ENCODE measurements at places on chromosomes 12 and 14.

DNA sequence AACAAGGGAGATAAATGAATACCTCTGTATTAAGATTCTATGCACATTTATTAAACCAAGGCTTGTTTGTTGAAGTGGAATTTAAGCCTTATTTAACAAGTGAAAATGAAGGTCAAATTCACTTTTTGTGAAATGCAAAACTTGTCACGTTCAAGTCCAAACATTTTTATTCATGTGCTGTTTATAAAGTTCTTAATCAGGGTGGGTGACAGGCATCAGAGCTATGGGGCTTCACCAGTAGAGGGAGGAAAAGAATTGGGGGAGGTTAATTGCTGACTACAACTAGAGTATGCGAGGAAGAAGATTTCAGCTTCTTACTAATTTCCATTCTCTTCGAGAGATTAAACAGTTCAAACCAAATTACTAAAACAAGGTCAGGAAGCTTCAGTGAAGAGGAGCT lies 9.7 kb downstream of the MOK start:
- DNase-seq = no peak

DNA sequence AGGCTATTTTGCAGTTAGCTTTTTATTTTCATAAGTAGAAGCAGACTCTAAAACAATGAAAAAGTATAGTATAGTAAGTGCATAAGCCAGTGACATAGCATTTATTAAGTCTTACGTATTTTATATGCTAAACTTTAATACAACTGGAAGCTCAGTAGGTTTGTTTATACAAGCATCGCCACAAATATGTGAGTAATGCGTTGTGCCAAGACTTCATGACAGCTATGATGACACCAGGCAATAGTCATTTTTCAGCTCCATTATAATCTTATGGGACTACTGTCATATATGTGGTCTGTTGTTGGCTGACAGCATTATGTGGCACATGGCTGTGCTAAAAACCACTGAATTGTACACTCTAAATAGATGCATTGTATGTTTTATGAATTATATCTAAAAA lies 40.3 kb downstream of the SLC38A2 start:
- no peak for DNase-seq

- DNase-seq = no peak
Observed at GRCh38 chr12:51846271-51846691, 2.2 kb downstream of the FIGNL2 start.

DNA sequence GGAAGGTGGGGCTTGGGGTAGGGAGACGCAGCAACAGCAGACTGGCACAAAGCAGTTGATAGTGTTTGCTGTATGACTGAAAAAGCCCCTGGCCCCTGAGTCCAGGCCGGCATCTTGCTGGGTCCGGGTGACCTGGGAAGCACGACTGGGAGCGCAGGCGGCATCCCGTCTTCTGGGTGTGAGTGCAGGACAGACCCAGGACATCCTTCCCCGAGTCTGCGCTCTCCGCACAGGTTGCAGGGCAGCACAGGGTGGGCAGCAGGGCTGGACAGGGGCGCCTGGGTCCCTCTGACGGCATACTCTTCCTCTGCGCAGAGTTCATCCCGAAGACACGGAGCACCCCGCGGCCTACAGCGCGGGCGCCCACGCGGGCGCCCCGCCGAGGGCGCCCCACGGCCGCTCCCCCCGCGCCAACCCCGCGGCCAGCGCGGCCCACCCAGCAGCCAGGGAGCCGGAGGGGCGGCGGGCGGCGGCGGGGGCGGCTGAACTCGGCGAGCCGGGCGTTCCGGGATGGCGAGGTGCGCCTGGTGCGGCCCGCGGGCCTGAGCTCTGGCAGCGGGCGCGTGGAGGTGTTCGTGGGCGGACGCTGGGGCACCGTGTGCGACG lies 9.2 kb upstream of the CYP46A1 start:
- DNase-seq = no peak

DNA sequence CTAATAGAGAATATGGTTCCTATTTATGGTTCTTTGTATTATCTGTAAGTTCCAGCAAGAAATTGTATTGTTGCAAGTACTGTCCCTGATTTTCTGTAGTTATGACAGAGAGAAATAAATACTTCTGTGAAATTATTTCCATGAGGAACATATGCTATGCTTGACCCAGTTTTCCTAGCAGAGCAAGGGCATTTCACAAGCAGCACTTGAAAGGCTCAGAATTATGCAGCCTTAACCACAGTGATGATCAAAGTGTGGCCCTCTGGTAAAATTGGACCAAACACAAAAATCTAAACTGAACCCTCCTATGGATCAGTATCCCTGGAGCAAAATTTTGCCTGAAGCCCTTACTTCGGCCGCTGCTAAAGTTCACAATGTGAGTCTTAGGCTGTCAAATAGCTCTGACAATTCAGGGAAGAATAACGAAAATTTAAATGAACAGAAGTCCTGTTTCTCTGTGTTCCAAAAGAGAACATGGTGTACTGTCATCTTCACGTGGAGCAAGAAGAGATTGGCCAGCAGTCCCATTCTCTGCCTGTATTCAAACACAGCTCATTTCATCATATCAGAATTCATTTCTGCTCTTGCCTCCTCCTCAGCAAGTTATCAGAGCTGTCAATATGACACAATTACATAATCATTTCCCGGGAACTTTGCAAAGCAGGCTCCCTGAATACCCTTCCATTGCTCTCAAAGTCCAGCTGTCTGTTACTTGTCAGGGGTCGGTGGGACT lies 471.9 kb downstream of the RPS29 start:
- DNase-seq = no peak

DNA sequence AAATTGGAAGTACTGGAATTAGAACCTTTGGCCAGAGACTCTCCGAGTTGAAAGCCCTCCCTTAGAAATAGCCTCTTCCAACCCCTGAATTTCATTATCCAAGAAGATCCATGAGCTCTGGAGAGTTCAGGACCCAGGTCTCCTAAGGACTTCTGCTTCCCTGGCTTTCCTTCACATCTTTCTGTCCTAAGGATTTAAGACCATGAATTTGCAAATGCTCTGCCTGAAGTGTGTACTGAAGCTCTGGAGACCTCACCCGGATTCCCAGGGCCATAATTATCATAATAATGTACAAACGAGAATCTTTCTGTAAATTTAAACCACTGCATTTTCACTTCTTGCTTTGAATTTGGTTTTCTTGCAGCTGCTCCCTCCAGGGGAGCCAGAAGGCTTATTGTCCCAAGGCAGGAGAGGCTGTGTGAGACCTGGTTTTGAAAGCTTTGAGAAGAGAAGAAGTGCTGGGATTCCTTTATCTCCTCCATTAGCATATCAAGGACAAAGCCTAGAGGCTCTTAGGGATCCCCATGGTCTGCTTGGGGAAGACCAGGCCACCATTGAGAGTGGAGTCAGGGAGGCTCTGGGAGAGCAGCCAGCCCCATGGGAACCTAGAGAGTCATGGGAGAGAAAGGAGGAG lies 41.1 kb downstream of the GLRX5 start:
- no peak for DNase-seq

DNA sequence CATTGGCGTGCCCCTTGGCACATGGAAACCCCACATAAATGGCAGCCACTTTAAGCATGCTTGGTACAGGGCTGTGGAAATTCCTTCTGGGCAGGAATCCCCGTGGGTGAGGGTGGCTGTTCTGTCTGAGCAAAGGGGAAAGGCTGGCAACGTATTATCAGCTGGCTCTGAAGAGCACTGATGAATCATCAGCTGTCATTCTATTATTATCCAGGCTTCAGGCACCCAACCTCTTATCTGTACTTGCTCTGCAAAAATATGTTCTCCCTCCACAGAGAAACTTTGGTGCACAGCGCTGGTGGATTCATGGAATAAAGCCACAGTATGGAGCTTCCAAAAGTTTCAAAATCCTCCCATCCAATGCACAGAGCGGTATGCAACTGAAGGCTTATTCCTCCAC lies 167.1 kb downstream of the TBX5 start:
- DNase-seq = no peak

GRCh38 chr14:38238332-38238731 lies 17.6 kb downstream of the CLEC14A start:
- no peak for DNase-seq

DNA sequence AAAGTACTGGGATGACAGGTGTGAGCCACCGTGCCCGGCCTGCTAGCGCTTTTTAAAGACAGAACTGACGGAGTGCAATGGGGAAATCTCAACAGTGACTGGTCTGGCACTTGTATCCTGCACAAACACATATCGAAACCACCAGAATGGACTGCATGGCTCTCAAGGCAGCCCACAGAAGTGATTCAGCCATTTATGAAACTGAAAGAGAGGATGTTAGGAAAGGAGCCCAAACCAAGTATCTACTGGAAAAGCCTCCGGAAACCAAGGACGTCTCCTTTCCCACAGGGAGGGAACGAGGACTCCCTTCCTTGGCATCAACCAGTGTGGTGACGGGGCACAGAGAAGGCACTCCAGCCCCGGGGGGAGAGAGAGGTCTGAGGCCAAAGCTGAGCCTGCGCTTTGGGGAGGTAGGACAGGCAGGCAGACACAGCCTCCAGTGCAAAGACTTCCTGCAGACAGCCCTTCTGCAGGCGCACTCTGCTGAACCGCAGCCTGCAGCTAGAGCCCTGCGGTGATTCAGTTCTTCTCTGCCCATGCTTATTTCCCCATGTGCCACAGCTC lies 16.5 kb downstream of the SLC15A4 start:
- no peak for DNase-seq

DNA sequence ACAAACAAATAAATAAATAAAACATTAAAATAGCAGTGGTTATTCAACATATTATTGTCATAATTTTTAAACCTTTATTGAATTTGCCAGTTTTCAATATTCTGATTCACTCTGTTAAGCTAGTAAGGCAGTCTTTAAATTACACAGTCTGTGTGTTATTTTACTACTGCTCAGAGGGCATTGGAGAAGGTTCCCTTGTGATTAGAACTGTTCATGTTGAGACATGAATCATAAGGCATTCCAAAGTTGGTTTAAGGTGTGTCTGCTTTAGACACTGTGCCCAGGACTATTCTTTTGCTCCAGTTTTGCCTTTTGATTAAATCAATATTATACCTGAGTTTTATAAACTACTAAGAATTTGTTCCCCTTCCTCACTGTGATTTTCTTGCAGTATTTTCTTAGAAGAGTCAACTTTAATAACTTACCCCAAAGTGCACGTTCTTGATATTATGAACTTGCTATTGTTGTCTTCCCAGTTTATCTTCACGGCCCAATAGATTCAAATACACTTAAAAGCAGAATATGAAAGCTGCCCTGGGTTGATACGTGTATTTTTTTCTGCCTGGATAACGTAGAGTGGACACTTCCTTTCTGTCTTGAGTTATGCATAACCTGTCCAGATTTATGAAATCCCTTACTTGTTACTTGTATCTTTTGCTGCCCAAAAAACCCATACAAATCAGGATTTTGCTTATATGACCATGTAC lies 105.3 kb upstream of the BCAT1 start:
- DNase-seq = peak; percentile 8

DNA sequence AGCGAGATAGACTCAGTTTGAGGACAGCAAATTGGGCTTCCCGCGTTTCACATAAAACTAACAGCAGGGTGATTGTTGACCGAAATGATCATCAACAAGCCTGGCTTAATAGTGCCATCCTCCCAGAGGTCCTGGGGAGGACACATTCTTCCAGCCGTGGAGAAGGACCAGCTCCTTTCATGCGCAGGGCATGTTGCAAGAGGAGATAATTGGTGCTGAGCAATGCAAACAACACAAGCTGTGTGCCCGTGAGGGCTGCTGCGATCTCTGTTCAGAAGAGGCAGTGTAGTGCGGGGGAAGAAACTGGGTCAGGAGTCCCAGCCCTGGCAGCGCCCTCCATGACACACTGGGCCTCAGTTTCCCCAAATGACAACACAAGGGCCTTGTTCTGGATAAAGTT lies 54.3 kb downstream of the CCDC85C start:
- no peak for DNase-seq

GRCh38 chr12:4663971-4664505 lies 15.1 kb downstream of the NDUFA9 start:
- DNase-seq = no peak

GRCh38 chr12:98750511-98750910 lies 105.4 kb downstream of the APAF1 start:
- no peak for DNase-seq

DNA sequence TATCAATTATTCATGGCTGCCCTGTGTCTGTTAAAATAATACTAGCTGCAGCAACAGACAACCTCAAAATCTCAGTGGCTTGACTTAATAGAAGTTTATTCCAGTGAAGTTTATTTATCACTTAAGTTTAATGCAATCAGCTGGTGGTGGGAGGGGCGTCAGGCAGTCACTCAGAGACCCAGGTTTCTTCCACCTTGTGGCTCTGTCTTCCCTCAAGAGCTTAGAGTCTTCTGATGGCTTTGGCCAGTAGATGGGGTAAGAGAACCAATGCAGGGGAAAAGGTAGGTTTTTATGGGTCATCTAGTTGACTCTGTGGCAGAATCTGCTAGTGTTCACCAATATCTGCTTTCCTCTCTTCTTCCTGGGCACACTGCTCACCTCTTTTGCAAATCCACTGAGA lies 668.9 kb downstream of the AACS start:
- DNase-seq = no peak

DNA sequence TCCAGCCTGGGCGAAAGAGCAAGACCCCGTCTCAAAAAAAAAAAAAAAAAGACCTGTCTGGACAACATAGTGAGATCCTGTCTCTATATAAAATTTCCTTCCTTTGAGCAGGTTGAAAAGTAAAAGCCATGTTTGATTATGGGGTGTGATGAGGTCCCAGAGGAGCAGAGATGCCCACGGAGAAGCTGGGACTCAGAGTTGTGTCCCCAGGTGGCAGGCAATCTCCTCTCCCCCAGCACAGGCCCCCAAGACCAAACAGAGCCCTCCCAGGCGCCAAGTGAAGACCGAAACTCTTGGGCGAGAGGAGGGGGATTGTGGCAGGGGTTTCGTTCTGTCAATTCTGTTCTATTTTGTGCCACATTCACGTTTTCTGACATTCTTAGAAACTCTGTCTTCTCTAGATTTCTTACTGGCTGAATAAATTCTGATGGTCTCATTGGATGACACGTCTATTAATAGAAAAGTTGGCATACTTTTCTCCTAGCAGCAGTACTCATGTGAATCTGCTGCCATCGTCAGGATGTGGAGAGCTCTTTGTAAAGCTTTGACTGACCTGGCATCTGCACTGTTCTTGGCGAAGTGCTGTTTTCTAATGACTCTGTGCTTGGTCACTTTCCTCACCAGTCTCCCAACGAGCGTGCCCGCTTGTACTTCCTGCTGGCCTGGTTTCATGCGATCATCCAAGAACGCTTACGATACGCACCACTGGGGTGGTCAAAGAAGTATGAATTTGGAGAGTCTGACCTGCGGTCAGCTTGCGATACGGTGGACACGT lies 43.4 kb downstream of the HSP90AA1 start:
- DNase-seq = no peak

DNA sequence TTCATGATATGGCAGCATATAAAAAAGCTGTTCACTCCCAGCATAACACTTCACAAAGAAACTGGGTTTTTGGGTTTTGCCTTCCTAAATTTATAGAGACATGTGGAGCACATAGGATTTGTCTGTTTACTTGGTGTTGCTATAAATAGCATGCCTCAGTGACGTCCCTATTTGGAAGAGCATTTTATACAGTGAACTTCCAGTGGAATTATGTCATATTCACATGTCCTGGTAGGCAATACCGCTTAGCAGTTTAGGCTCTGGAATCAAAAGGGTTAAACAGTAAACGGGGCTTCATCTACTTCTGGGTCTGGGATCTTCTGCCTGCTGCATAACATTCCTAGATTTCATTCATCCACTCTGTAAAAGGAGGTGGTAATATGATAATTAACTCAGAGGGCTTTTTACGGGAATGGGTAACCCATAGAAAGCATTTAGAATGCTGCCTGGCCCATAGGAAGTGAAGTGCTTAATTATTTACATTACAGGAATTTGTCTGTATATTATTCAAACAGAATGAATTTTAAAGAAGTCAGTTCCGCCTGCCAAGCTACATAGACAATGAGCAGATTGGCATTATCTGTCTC lies 396.1 kb downstream of the TMTC2 start:
- DNase-seq = no peak

Measured in hematopoietic multipotent progenitor cell treated with erythropoietin and hydrocortisone succinate and interleukin-3 and kit ligand, for 17 days (in vitro differentiated cells).